Liver (tissue), 10 donors: ENCODE measurements at places on chromosomes 2 and 18.
A peak's percentile ranks its signal among the peaks of the same experiment; 100 is the strongest.

DNA sequence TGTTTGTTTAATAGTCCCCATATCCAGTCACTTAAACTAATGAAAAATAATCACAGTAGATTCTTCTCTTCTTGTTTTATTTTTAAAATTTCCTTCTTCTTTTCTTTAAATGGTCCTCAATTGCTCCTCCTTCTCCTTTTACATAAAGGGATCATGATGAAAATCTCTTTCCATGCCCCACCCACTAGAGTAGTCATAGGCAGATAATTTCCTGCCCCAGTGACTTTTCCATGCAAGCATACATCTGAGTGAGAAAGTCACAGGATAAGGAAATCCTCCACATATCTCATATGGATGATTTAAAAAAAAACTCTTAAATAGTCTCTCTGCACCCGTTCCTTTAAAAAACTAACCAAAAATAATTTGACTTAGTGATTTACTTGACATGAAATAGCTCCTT, 552.3 kb upstream of the SETBP1 start:
- no peaks in the 10 kb centered on the region for H3K36me3 ChIP-seq
- no peak overlapping the region for H3K4me3 ChIP-seq
- no peak overlapping the region for H3K27ac ChIP-seq
- no peaks in the 10 kb centered on the region for H3K27me3 ChIP-seq
- no peak for DNase-seq

DNA sequence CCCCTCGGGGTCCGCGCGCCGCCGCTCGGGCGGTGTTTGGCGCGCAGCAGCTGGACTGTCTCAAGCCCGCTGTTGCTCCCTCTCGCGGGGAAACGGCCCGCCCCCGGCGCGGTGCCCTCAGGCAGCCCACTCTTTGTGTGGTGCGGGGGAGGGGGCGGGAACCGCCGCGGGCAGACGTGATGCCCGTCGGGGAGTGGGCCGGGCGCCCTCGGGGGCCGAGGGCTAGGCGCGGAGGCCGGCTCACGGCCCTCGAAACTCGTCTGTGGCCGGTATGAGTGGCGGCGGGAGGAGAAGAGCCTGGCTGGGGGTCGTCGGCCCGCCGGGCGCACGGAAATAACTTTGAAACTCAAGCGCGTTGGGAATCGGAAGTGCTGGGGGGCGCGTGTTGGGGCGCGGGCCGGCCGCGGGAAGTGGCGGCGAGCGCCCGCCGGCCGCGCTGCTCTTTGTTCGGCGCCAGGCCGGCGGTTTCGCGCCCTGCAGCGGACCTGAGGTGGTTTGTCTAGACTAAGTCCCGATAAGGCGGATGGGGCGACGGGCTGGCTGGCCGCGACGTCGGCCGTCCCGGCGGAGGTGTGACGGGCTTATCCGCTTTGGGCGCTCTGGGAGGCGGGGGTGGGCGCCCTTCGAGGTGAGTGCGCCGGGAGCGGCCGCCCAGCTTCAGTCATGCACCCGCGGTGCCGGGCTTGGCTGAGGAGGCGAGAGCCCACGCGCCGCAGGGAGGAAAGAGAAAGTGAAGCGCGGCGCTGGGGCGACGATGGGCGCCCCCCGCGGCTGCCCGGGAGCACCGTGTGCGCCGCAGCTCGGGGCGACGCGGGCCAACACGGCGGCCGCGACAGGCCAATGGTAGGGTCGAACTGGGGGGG, 679 bp downstream of the PTMA start:
- H3K27ac ChIP-seq: peak overlapping the region; percentile 96
- H3K4me1 ChIP-seq: peaks cover 31% of the 10 kb centered on the region
- H3K4me3 ChIP-seq: peak overlapping the region; percentile 85

DNA sequence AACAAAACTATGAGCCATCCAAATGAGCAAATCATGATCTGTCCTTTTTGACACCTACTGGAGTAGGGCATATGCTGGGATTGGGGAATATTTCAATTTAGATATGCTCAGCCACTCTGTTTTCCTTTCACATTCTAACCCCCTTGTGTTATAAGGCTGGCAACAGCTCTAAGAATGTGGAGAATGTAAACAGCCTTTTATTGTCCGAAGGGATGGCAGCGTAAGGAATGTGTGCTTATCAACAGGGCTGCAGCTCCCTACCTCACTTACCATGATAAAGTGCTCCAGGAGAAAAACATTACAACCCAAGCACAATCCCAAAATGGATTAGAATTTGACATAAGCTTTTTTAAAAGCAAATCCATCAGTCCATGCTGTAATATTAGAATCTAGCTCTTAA, 2.2 kb downstream of the NXPH2 start:
- no peak overlapping the region for H3K4me3 ChIP-seq
- peaks cover 11% of the 10 kb centered on the region for H3K4me1 ChIP-seq
- no peak for DNase-seq
- no peak overlapping the region for H3K27ac ChIP-seq
- peaks cover 15% of the 10 kb centered on the region for H3K27me3 ChIP-seq

DNA sequence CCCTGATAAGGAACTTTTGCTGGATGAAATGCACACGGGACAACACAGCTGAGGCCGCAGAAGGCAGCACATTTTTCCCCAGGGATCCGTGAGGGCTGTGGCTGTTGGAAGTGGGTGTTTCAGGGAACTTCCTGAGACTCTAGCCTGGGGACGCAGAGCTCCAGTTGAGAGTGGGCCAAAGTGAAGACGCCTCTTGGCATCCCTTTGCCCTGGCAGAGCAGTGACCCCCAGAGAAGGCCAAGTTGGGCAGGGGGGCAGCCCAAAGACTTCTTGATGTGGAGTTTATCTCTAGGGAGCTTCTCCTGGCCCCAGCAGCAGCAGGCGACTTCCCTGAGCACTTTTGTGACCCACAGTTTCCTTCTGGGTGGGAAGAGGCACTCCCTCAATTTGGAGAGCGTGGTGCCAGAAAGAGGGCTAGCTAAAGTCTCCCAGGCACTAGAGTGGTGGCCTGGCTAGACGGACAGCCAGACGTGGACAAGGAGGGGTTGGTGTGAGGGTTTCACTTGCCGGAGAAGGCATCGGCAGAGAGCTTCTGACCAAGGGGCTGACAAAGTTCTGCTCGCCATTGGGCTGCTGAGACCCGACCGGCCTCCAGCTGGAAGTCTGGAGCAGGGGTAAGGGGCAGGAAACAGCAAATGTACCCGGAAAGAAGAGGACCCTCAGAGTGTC, 108.8 kb downstream of the ACKR3 start:
- no peak for DNase-seq
- no peaks in the 10 kb centered on the region for H3K4me1 ChIP-seq
- no peaks in the 10 kb centered on the region for H3K36me3 ChIP-seq
- H3K4me3 ChIP-seq: no peak overlapping the region
- no peaks in the 10 kb centered on the region for H3K27me3 ChIP-seq

- no peak overlapping the region for H3K4me3 ChIP-seq
- H3K4me1 ChIP-seq: no peaks in the 10 kb centered on the region
- H3K27me3 ChIP-seq: no peaks in the 10 kb centered on the region
- no peak for DNase-seq
- H3K36me3 ChIP-seq: no peaks in the 10 kb centered on the region
Measured at GRCh38 chr2:159034713-159035112, 66.3 kb downstream of the TANC1 start.
